H7 (cell line): ENCODE measurements at places on chromosomes 1 and 21.
A peak's percentile ranks its signal among the peaks of the same experiment; 100 is the strongest.

- DNase-seq: peak; percentile 91
Measured at GRCh38 chr1:201259476-201260235, 23.6 kb upstream of the PKP1 start.

- no peak for DNase-seq
Measured at GRCh38 chr1:214476986-214477870, 74.2 kb downstream of the PTPN14 start.

DNA sequence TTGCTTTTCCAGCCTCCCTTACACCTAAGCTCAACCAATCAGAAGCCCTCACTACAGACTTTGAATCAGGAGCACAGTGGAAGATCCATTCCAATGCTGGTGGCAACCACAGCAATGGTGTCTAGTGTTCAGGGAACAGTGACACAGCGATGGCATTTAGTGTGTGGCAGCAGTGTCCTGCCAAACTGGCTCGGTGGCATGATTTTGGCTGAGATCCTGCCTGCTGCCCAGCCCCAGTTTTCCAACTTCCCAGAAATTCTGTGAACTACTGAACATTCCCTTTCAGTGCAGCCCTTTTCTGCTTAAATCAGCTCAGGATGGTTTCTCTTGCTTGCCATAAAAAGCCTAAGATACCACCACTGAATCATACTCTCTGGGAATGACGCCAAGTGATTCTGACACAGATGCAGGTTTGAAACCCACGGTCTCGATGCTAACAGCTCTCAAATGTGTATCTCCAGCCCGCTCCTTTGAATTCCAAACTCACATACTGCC is 8.8 kb downstream of the ASAP3 start:
- no peak for DNase-seq

GRCh38 chr1:152347116-152347728 is 12.6 kb downstream of the FLG2 start:
- peak; percentile 7 for DNase-seq

- DNase-seq: no peak
Measured at GRCh38 chr21:34342476-34342875, 21.3 kb upstream of the KCNE2 start.

GRCh38 chr1:231116738-231117137 is 45.1 kb upstream of the TRIM67 start:
- DNase-seq: no peak
